Renal pelvis (tissue), 12 donors: ENCODE measurements at places on chromosomes 1 and 21. TPM values are rescaled to one million over a fixed set of nuclear protein-coding genes. Genes with fewer than 3 reads are reported as not detected.

Gene EFNA1
- polyA plus RNA-seq = 73.3 TPM

GRCh38 chr1:25817840-25818501, 1.8 kb upstream of the MTFR1L start:
- no peak for DNase-seq

Gene PADI2
- 2.6 TPM for polyA plus RNA-seq

DNA sequence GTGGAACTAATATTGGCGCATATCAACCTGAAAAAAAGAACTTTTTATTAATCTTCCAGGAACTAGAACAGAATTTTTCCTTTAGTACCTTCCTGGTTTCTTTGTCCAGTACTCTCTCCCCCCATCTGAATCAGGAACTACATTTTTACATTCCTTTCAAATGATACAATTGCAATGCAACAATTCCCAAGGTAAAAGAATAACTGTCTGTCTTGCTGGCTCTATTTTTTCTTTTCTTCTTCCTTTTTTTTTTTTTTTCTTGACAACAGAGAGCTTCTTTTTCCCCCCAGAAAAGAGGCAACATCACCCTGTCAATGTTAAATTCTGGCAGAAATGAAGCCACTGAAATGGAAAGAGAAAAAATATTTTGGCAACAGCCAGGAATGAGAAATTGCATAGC, 4.5 kb upstream of the CD101 start:
- DNase-seq = no peak

Gene CFAP107
- polyA plus RNA-seq = 1.3 TPM

DNA sequence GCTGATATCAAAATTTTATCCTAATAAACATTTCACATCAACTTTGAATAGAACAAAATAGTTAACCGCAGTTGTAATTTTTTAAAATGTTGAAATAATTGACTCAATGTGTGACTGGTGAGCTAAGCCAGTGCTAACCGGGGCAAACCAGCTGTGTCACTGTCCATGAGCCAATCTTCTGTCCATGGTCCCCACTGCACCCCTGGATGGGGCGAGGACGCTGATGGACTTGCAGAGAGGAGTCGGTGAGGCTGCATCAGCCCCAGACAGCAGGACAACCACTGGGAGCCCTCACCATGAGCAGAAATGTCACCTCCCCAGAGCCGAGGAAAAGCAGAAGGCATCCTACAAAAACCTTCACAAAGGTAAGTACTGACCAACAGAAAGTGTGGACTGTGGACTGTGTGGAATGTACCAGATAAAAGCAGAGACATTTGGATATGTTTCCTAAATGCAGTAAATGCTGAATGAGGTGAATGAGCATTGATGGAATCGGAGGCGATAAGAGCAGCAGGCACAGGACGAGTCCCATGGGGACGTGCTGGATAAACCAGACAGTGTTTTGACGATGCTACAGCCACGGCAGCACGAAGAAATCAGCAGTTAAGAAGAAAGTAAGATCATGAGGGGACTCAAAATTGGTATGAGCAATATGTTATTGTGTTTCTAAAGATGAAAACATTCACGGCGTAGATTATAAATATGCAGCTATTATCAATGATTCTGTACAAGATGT, 115.0 kb upstream of the BACE2 start:
- DNase-seq = no peak

Gene DNAH14
- 14.0 TPM for polyA plus RNA-seq

DNA sequence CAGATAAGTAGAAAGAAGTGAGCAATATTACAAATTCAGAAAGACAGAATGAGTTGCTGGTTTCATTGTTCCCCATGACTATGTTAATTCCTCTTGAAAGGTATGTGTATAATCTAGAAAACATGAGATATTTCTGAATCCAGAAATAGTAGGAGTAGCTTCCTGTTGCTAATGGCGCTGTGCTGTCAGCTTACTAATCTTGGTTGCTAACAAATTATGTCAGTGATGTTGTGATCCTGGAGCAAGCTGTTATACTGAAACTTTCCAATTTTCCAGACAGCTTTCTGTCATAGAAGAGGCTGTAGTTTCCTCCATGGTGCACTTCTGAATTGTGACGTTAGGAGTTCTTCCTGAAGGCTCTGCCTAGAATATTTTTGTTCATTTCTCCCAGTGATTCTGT, 372.3 kb downstream of the USP25 start:
- no peak for DNase-seq

DNA sequence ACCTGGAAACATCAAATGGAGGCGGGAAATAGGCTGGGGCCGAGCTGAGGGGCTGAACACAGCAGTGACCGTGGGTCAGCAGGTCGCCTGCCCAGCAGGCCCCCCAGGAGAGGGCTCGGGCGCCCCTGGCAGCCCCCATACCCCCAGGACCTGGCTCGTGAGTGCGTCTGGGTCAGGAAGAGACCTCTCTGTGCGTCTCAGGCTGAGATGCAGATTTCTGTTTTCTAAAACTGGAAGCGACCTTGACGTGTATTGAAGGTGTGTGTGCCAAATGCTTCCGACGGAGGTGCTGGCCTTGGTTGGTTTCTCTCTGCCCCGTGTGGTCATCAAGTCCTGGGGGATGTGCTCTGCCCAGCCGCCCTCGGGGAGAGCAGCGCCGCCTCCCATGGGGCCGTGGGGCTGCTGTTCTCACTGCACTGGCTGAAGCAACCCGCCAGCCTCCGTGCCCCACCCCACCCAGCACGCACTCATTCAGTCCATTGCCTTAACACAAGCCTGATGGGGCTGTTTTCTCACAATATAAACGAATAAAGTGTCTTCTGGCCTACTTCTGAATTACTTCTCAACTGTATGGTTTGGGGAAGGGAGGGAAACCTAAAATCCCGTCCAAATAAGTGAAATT, 7.4 kb downstream of the PEX10 start:
- DNase-seq = no peak

Gene ZNF593OS
- polyA plus RNA-seq = 1.5 TPM

DNA sequence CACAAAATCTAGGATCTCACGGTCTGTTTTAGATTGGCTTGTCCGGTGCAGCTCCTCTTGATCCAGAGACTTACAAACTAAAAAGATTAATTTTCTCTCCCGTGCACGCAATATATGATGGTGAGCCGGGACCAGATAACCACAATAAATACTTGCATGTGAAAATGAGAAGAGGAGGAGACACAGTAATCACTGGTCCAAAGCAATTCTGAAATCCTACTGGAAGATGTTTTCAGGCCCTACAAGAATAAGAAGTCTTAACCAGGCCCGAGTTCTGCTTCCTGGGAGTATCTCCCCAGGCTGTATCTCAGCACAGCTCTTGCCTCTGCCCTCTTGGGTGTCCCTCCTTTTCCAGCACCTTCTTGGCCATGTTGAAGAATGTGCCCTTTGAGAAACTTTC, 1.0 kb upstream of the WDR4 start:
- DNase-seq = no peak

GRCh38 chr21:32757804-32758203, 13.8 kb downstream of the PAXBP1 start:
- DNase-seq = no peak

- DNase-seq = no peak
These were observed 97.4 kb downstream of the MIS18A start for GRCh38 chr21:32181457-32181856.

- no peak for DNase-seq
These were observed 221.1 kb downstream of the NPHP4 start for GRCh38 chr1:5770981-5771765.

DNA sequence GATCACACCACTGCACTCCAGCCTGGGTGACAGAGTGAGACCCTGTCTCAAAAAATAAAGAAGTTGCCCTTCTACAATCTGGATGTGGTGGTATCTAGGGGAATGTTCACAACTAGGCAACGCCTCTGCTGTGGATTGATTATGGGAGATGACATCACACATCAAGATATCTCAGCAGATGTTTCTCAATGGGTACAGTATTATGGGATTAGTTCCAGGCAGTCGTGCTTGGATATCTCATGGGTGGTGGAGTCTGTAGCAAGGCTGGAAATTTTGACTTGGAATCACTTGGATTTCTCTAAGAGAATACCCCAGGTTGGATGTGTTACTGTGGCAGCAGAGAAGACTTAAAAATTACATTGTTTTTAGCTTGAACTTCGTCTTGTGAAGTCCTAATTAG, 7.7 kb downstream of the IFNAR2 start:
- DNase-seq = no peak

DNA sequence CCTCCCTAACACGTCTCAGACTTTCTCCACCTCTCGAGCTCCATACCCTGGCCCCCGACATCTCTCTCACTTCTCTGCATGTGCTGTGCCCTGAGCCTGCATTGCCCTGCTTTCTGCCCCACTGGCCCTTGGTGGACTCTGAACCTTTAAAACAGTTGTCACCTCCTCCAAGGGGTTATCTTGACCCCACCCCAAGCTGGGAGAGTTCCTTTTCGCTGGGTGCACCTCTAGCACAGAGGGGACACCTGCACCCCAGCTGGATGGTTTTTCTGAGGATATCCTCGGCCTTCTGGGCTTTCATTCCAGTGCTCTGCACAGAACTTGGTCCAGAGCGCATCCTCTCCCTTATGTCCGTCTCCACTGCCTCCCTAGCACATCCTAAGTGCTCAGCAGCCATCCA, 4.2 kb upstream of the CDCP2 start:
- no peak for DNase-seq

Gene MRPS21
- 83.2 TPM for polyA plus RNA-seq

GRCh38 chr1:91700771-91701471, 185.0 kb downstream of the TGFBR3 start:
- DNase-seq = no peak

DNA sequence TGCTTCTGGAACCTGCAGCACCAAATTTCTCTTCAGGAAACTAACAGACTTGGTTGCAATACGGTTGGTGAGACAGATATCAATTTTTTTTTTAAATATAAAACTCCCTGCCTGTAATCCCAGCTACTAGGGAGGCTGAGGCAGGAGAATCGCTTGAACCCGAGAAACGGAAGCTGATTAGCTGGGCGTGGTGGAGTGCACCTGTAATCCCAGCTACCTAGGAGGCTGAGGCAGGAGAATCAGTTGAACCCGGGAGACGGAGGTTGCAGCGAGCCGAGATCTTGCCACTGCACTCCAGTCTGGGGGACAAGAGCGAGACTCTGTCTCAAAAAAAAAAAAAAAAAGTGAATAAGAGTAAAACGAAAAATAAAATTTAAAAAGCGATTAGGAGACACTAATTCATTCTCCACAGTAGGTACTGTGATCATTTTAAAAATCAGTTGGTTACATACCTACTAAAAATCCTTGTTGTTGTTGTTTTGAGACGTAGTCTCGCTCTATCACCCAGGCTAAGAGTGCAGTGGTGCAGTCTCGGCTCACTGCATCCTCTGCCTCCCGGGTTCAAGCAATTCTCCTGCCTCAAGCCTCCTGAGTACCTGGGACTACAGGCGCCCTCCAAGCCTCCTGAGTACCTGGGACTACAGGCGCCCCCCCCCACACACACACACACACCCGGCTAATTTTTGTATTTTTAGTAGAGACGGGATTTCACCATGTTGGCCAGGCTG, 796 bp upstream of the RBM8A start:
- DNase-seq = no peak

Gene TDRD10
- polyA plus RNA-seq = 1.00 TPM

DNA sequence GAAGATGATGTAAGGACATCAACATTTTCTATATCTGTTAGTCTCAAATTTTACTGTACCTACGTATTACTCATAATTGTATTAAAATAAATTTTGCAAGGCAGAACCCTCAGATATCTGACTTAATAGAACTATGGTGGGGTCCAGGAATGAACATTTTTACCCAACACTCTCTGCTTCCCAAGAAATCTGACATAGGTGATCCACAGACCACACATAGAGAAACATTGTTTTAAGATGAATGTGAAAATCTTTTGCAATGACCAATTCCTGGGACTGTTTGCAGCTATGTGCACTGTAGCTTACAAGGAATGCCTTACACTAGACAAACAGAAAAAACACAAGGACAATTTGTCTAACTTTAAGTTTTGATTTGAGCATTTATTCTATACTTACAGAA, 645.6 kb upstream of the ADGRL2 start:
- DNase-seq = no peak

GRCh38 chr21:23960769-23961168, 1646.5 kb downstream of the MRPL39 start:
- no peak for DNase-seq

DNA sequence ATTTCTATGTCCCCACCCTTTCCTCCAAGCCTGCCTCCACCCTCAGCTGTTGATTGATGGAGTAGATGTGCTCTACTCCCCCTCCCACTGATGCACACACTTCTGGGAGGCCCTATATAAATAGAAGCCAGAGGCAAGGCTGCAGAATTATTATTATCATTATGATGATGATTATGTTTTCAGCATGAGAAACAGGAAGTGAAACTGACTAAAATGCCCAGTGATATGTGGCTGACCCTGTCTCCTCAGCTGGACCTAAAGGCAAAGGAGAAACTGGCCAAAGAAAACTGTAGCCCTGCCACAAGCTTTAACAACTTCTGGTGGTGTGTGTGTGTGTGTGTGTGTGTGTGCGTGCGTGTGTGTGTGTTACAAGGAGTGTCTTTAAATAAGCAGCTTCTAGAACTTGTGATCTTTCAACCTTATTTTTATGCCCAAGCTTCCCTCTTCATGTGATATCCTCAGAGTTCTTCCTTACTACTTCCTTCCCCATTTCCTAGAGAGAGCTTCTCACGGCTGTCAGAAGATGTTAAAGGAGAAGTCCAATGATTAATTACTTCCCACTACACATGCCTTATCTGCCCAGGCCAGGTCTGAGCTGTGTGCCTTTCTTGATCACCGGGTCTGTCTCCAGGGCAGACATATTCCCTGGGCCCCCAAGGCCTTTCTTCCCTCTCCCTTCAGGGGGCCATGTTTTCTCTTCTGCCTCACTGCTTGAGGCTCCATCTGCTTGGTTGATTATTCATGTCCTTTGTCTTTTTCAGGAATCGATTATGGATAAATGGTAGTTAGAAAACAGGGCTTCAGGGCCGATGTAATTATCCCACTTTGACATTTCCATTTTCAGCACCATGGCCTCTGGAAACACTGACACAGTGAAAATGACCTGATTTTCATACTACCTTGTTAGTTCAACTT, 11.6 kb upstream of the MAPKAPK2 start:
- DNase-seq = no peak

DNA sequence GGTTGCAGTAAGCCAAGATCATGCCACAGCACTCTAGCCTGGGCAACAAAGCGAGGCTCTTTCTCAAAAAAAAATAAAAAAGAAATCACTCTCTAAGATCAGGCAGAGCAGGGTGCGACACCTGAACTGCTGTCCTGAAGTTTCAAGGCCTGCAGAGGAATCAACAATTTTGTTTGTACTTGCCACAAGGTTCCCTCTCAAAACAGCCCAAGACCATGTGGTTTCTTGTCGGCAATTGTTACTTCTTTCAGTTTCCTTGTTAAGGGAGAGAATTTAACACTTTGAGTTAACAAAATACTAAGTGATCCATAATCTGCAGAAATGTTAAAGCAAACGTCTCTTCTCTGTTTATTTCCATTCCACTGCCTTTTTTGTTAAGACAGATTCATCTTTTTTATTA, 36.5 kb downstream of the MACO1 start:
- DNase-seq = no peak

- DNase-seq = no peak
These were observed 3.7 kb downstream of the RAB25 start for GRCh38 chr1:156064615-156065014.

GRCh38 chr1:109315288-109315687, 8.5 kb upstream of the MYBPHL start:
- no peak for DNase-seq

Gene LCE2C
- polyA plus RNA-seq = not detected

Gene PFKFB2
- polyA plus RNA-seq = 14.0 TPM

GRCh38 chr1:151370211-151370911, 2.1 kb downstream of the SELENBP1 start:
- DNase-seq = no peak

Gene ELAPOR1
- polyA plus RNA-seq = 1.4 TPM
